ENCODE measurements at places on chromosomes 3 and 15. TPM values are rescaled to one million over a fixed set of nuclear protein-coding genes. Genes with fewer than 3 reads are reported as not detected.

- no peak for DNase-seq
Observed at GRCh38 chr3:176994891-176995781, 202.1 kb downstream of the TBL1XR1 start.

GRCh38 chr3:136294176-136294575 is 44.0 kb downstream of the PCCB start:
- DNase-seq, result no peak

- DNase-seq, result no peak
Observed at GRCh38 chr3:4846543-4846942, 132.7 kb upstream of the BHLHE40 start.

- no peak for DNase-seq
Observed at GRCh38 chr3:115982108-115982507, 358.8 kb downstream of the GAP43 start.

DNA sequence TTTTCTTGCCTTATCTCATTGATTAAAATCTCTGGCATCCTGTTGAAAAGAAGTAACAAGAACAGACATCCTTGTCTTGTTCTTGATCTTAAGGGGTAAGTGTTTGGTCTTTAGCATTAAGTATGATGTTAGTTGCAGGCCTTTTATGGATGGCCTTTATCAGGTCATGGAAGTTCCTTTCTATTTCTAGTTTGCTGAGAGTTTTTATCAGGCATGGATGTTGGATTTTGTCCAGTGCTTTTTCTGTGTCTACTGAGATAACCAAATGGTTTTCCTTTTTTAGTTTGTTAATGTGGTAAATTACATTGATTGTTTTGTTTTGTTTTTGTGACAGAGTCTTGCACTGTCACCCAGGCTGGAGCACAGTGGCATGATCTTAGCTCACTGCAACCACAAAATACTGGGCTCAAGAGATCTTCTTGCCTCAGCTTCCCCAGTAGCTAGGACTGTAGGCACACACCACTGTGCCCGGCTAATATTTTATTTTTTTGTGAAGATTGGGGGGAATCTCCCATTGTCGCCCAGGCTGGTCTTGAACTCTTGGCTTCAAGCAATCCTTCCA is 26.3 kb downstream of the MRAS start:
- DNase-seq, result no peak

Gene TNFSF10
- 18.6 TPM for total RNA-seq

DNA sequence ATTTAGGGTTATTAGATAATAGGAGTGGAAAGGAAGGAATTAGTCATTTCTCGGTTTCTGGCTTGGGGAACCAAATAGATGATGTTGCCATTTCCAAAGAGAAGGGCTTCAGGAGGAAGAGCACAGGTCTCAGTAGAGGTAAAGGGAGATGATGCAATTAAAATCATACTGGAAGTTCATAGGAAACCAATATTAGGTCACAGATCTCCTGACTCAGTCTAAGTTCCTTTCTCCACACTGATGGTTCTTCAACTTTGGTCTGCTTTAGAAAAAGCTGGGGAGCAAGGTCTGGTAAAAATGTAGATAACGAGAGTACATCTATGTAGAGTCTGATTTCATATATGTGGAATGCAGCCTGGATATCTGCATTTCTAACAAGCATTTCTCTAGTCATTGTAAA is 130.9 kb downstream of the POLQ start:
- no peak for DNase-seq

Gene ERICH6
- total RNA-seq, result 0.39 TPM

GRCh38 chr3:22966349-22966748 is 236.8 kb upstream of the UBE2E2 start:
- no peak for DNase-seq

- no peak for DNase-seq
Observed at GRCh38 chr3:174198199-174198598, 660.9 kb upstream of the NAALADL2 start.

Measured in left cardiac atrium (tissue), 4 donors.